ENCODE measurements at places on chromosomes 2 and 18.

GRCh38 chr18:40877096-40877495, 1077.9 kb upstream of the PIK3C3 start:
- ATAC-seq = no peak

- no peak for ATAC-seq
These were observed 189.5 kb downstream of the CMPK2 start for GRCh38 chr2:6676241-6676640.

DNA sequence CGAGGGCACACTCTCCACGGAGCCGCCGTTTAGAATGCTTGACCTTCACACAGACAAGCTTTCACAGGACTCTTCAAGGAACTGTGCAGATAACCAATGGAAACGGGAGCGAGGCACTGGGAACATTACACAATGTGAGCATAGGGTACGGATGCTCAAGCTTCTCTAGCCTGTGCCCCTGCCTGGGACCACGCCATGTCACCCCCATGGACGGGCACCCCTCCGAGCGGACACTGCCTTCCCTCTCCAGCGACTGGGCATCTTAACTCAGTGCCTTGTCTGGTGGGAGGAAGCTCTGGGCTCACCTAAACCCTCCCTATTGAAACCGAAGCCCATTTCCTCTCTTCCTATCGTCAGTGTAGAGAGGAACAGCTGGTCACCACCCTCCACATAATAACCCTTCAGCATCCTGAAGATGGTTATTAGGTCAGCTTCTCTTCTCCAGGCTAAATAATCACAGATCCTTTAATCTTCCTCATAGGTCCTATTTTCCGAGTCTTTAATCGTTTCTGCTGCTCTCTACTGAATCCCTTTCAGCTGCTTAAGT, 626.7 kb downstream of the GALR1 start:
- ATAC-seq = no peak

DNA sequence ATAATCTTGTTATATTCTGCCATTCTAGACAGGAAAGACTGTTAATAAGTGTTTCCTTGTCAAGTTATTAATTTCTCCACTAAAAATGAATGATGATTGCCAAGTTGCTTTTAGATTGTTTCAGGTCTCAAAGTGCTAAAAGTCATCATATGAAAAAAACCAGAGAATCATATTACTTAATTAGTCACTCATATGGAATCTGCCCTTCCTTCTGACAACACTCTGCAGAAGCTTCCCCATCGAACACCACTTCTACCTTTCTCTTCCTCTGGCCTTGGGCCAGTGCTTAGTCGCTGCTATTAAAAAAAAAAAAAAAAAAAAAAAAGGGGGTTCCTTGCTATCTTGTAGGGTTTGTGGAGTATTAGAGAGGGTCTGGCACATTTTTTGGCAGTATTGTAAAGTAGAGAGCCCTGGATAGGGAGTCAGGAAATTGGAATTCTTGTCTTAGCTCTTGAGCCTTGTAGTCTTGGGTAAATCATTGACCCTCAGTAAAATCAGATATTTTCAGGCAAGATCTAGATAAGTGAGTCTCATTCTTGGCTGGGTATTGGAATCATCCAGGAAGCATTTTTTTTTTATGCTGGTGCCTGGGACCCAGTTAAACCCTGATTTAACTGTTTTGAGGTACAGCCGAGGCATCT, 141.7 kb upstream of the CCDC68 start:
- no peak for ATAC-seq

DNA sequence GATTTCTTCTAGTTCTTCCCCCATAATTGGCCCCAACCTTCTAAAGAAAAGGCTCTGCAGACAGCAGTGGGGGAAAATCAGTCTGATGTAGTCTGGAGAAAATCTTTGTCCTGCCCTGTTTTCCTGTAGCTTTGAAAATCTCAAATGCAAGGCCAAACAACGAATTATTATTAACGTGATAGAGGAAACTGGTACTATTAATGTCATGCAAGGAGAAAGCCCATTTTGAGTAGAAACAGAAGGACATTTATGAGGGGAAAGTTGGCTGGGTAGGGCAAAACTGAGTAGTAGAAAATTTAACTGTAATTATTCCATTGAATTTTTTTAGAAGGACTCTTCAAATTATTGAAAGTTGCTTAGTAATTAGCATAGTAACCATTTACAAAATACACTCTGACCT, 98.8 kb downstream of the FMNL2 start:
- ATAC-seq = no peak

GRCh38 chr2:176165370-176166050, 8.4 kb downstream of the HOXD3 start:
- no peak for ATAC-seq

DNA sequence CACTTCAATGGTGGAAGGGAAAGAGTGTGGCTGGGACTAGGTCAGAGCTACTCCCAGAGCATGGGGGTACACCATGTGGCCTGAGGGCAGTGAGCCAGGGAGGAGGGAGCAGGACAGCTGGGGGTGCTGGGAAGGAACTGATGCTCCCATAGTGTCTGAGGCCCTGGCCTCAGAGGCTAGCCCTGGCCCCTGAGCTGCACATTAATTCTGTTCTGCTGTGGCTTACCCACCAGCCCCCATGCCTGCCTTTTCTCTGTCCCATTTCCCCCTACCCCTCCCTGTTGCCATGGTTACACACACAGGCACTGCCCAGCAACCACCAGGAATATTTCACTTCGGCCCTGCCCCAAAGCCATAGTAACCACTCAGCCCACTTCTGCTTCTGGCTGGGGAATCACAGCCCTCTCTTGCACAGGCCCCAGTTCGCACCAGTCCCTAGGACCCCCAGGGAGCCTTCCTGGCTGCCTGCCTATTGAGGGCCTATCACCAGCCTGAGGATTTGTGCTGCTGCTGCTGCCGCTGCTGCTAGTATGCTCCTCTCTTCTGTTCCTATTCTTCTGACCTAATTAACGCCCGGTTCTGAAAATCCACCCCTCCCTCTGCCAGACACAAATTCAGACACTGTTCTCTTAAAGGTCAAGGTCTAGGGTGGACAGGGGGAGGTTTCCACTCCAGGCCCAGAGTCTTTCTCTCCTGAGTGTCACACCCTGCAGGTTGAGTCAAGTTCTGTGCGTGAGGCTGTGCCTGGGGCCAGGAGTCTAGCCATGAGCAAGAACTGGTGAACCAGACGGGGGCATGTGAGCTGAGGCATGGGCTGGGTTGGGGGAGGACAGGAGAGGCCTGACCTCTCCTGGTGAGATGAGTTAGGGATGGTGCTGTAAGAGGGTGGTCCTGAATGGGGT, 87.1 kb upstream of the MCFD2 start:
- no peak for ATAC-seq

GRCh38 chr2:67880291-67880761, 182.5 kb downstream of the C1D start:
- ATAC-seq = no peak

- ATAC-seq = no peak
These were observed 470.1 kb upstream of the RAB12 start for GRCh38 chr18:8139127-8139527.

DNA sequence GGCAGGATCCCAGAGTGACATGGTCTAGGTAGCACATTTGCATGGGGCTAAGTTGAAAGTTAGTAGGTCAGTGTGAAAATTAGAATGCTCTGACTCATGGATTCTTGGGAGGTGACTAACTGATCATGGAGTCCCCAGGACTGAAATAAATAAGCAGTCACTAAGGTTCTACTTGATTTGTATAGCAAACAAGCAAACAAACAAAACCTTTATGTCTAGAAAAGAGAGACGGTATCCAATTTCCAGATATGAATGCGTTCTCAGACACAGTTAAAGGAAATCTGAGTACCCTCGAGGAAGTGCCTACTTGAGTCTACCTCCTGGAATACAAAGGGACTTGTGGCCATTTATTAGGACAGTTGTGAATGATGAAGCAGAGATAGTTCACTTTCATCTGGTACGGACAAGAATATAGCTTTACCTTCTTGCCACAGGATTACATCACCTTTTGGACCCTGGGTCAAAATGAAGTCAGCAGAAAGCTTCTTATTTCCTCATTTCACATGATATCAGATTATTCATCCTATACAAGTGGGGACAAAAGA, 54.3 kb upstream of the AGPS start:
- ATAC-seq = peak; percentile 95

GRCh38 chr18:78890388-78890787, 89.2 kb upstream of the SALL3 start:
- ATAC-seq = no peak

DNA sequence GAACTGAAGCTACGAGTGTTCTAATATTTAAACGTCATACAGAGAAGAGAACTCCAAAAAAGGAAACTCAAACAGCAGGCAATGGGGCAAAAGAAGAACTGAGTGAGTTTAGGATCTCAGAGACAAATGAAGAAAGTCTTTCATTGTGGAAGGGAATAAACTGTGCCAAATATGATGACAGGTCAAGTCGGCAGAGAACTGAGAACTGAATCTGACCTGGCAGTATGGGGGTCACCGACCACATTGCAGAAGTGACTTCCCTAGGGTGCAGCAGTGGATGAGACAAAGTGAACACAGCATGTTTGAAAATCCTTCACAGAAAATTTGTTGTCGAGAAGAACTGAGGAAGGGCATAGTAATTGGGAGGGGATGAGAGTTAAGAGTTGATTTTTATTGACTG, 55.9 kb downstream of the TTC21B start:
- ATAC-seq = no peak

GRCh38 chr2:215487002-215487372, 51.1 kb upstream of the FN1 start:
- no peak for ATAC-seq

GRCh38 chr2:62727259-62727867, 21.9 kb downstream of the EHBP1 start:
- ATAC-seq = no peak

- ATAC-seq = no peak
These were observed 43.0 kb upstream of the ITGB6 start for GRCh38 chr2:160242893-160243564.

GRCh38 chr2:64019975-64020528, 824 bp upstream of the VPS54 start:
- ATAC-seq = no peak

DNA sequence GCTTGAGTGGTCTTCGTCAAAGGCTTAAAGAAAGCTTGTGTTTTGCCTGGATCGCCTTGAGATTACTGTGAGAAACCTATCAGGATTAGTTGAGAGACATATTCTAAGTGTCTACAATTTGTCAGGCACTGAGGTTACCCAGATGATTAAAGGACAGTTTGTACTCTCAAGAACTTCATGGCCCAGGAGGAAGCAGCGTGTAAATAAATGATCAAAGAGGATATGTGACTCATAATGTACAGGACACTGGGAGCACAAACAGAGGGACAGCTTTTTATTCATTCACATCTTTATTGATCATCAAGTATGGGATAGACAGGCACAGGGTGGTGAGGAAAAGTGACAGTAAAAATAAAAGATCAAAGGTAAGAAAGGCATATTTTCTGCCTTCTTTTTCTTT, 152.6 kb upstream of the FSHR start:
- ATAC-seq = no peak

- ATAC-seq = no peak
These were observed 226.8 kb upstream of the TPO start for GRCh38 chr2:1186421-1186820.

GRCh38 chr2:12318427-12319057, 398.2 kb upstream of the TRIB2 start:
- no peak for ATAC-seq

DNA sequence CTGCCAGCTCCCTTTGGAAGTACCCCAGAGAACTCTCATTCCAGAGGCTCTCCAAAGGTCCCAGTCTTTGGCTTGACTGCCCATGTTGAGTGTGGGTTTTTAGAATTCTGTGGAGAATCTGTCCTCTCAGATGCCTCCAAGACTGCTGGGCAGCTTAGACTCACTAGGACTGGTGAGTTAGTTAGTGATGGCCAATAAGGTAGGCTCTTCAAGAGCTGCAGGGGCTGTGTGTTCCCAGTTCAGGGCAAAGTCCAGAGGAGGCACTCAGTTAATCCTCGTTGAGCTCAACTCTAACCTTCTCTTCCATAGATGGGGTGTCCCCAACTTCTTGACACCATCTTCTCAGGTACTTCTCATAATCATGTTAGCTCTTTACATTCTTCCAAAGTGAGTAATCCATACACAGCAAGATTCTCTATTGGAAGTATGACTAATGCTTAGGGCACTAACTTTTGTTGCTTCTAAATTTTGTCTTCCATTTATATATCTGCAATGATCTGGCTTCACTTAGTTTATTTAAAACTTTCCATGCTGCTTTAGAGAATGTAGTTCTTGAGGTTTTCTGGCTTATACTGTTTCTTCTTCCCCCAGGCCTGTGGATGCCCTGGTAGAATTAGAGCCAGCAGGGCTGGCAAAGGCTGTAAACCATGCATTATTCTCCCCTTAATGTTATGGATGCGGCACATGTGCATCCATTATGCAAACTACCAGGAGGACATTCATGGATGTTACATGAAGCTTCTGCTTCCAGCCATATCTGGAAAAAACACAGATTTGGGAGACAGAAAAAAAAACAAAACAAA, 88.9 kb downstream of the POLE4 start:
- ATAC-seq = no peak

GRCh38 chr2:182038576-182038975, 52.9 kb downstream of the PPP1R1C start:
- ATAC-seq = no peak

DNA sequence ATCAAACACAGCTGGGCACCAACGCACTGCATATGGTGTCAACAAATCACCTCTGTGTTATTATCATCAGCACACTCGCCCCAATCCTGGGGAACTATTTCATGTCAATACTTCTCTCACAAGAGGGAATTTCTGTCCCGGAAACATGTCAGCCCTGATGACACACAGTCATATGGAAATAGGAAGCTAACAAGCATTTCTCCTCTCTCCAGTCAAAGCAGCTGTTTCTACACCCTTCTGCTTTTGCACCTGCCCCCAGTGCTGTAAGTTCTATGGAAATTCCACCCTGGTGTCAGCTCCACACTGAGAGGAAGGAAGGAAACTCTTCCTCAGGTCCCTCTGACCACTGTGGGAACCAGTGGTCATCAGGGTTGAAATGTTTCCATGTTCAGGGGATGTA, 447.6 kb upstream of the ID2 start:
- ATAC-seq = no peak

DNA sequence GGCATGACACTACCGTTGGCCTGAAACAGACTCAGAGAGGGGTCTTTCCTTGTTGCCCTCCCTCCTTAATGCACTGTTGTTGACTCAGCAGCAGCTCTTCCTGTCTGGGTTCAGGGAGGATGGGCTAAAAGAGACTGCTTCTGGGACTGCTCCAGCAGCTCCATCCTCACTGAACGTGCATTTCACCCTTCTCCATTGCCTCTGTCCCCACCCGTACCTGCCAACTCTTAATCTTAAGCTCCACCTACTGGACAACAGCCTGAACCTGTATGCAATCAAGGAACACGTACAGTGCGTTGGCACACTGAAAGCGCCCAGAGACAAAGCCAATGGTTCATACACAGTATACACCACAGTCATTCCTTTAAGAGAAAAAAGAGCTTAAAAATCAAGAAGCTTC, 230.8 kb upstream of the RAB6C start:
- ATAC-seq = no peak

- ATAC-seq = no peak
These were observed 9.2 kb downstream of the UXS1 start for GRCh38 chr2:106184857-106185256.

GRCh38 chr2:239096676-239097427, 249.0 kb downstream of the TWIST2 start:
- no peak for ATAC-seq

Data from activated T-helper 17 cell treated with anti-CD3 and anti-CD28 coated beads, Interleukin-2, amount 50 U/mL, for 72 hours (primary cell).